Activated CD8-positive, alpha-beta memory T cell treated with anti-CD3 and anti-CD28 coated beads for 1 hour (primary cell): ENCODE measurements at places on chromosomes 16 and 17.

GRCh38 chr16:84710686-84711085 lies 10.9 kb downstream of the USP10 start:
- DNase-seq = no peak

DNA sequence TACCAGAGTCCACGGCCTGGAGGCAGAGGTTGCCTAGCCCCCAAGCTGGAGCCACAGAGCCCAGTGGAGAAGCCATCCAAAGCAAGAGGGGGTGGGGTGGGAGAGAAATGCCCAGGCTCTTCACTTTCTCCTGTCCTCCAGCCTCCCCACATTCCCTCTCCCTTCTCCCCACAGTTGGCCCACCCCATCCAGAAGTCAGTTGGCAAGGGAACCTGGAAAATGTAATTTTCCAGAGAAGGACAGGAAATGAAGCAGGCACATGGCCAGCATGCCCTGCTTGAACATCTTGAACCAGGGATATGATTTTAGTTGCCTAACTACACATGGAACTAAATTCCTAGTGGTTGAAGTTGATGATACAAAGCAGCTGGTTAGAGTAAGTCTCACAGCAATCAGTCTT lies 73.3 kb upstream of the IRX6 start:
- DNase-seq = no peak

GRCh38 chr17:68248891-68249290 lies 1.0 kb downstream of the AMZ2 start:
- no peak for DNase-seq

GRCh38 chr17:73802314-73802713 lies 158.1 kb upstream of the SDK2 start:
- no peak for DNase-seq

DNA sequence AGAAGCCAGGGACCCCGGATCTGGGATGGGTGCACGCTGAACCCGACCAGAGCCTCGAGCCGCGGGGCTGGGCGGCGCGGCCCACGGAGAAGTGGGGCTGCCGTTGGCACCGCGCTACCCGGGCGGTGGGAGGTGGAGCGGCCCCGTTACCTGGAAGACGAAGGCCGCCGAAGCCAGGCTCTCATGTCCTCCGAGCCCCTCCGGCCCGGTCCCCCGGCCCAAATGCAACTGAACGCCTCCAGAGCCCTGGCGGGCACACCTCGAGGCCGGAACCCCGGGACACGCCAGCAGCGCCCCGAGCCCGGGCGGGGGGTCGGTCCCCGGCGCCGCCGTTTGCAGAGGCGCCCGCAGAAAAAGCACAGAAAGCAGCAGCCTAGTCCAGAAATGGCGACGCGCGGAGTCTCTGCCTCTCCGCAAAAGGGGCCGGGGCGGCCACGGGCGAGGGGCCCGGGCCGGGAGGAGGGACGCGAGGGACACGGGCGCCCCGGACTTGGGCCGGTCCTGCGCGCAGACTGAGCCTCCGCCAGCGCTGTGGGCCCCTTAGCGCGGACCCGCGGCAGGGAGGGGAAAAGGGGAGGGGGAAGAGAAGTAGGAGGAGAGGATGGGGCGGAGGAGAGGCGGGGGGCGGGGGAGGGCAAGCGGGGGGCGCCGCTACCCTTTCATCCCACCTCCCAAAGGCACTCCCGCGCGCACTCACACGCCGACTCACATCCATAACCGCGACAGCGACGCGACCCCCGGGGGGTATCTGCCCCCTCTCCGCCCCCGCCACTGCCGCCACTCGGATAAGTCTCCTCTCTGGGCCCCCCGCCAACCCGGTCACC lies 1.4 kb downstream of the AXIN2 start:
- no peak for DNase-seq

- no peak for DNase-seq
Measured at GRCh38 chr16:14289692-14290340, 218.7 kb downstream of the MRTFB start.

DNA sequence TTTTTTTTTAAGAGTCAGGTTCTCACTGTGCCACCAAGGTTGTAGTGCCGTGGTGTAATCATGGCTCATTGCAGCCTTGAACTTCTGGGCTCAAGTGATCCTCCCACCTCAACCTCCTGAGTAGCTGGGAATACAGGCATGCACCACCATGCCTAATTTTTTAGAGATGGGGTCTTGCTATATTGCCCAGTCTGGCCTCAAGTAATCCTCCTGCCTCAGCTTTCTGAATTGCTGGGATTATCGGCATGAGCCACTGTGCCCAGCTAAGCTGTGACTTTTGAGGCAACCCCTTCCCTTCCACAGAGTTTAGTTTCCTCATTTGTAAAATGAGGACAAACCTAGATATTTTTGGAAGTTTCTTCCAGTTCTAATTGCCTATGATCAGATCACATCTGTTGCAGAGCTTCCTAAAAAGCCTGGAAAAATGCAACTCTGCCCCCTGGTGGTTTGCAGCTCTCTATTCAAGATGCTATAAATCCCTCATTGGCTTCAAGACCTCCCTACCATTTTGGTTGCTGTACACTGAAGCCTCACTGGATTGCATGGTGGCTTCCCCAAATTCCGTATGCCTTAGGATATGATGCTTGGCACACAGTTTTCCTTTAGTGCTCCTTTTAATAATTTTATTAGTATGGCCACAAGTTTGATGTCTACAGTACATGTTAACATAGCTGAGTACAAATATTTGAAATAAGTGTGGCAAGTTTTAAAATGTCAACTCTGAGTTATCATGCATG lies 19.3 kb downstream of the GDE1 start:
- DNase-seq = peak; percentile 44

DNA sequence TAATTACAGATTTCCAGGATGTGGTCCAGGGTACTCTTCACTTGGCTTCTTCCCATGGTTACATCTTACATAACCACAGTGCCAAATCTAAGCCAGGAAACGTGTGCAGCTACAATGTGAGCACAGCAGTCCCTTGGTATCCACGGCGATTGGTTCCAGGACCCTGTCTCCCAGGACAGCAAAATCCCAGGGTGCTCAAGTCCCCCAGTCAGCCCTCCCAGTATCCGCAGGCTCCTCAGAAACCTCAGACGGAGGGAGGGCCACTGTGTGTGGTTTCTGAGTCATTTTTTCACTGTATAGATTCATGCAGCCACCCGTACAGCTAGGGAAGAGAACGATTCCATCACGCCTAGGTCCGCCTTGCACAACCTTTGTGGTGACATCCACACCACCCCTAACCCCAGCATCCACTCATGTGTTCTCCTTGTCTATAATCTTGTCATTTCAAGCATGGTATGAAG lies 11.1 kb upstream of the ATP2C2 start:
- no peak for DNase-seq

DNA sequence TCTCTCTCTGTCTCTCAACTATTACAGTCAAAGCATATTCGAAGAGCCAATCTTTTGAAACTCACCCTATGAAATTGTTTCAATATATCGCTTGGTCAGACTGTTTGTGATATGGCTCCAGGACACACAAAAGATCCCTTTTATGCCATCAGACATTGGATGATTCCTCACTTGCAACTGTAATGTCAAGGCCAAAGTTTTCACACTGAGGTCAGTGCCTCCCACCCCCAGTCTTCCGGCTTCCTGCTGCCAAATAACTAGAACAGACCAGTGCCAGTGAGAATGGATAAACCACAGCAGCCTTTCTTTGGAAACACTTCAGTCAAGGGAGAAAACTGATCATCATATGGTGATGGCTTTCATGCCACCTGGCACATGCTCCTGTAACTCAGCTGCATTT lies 321.9 kb upstream of the ZFHX3 start:
- no peak for DNase-seq
